HFFc6 (cell line): ENCODE measurements at places on chromosomes 7 and 10. TPM values are rescaled to one million over a fixed set of nuclear protein-coding genes. Genes with fewer than 3 reads are reported as not detected.

Gene MOGAT3
- total RNA-seq: not detected in 3 replicates

Gene CPVL
- total RNA-seq: not detected in 3 replicates

Gene SLC26A5
- total RNA-seq: not detected in 2 replicates

Gene SFTPA2
- not detected in 2 replicates for total RNA-seq

GRCh38 chr10:93475871-93476270 lies 6.3 kb downstream of the MYOF start:
- peaks cover 68% of the 10 kb centered on the region for H3K36me3 ChIP-seq
- H3K27ac ChIP-seq: peak overlapping the region; percentile 95
- peaks cover 89% of the 10 kb centered on the region for H3K4me1 ChIP-seq
- peak overlapping the region; percentile 62 for H3K4me3 ChIP-seq

DNA sequence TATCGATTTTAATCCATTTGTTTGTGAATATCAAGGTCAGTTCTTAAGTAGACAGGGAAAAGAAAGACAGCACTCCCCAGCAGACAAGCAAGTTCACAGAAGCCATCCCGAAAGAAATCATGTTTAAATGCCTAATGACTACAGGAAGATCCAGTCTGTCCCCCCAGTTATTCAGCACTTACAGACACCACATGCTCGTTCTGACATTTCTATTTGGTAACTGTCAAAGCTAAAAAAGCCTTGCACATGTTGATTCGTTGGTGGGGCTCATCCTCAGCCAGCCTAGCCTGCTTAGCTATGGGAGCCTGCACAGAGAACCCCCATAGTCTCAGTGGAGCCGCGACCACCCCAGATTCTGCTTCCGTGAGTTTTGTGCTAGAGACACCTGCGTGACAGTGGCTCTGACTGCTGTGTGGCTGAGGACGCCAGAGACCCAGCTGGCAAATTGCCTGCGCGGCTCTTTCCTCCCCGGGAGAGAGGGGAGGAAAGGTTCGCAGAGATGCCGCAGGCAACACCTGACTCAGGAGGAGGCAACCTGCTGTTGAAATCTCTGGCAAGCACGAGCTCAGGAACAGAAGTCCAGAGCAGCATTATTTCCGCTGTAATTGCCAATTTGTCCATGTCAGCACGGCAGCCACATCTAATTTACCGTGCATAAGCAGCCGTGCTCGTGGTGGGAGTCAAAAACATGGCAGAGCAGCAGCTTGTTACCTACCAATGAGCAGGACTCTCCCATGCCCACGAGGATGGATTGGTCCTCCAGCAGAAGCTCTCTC lies 194.2 kb downstream of the GPAM start:
- no peaks in the 10 kb centered on the region for H3K36me3 ChIP-seq
- H3K4me3 ChIP-seq: no peak overlapping the region
- H3K4me1 ChIP-seq: no peaks in the 10 kb centered on the region
- H3K27ac ChIP-seq: no peak overlapping the region

DNA sequence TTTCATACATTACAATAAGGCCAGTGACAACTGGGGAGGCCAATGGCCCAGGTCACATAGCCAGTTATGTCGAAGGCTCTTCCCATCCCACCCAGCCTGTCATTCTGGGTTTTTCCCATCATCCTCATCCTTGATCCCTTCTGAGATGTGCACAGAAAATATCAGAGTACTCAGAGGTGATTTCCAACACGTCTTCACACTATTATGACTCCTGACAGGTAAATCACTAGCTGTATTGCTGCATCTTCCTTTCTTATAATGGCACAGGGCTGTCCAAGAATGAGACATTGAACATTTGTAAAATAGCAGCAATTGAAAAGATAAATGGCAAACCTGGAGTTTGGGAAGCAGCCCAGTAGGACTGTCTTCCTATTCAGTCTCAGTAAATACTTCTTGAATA lies 159.9 kb downstream of the PLXNA4 start:
- no peak for DNase-seq
- H3K4me1 ChIP-seq: no peaks in the 10 kb centered on the region
- no peak overlapping the region for H3K4me3 ChIP-seq
- H3K27ac ChIP-seq: no peak overlapping the region
- peaks cover 40% of the 10 kb centered on the region for H3K27me3 ChIP-seq

- no peaks in the 10 kb centered on the region; the same call in none of the 2 replicates for H3K27me3 ChIP-seq
- no peaks in the 10 kb centered on the region; the same call in none of the 2 replicates for H3K36me3 ChIP-seq
- peak overlapping the region; percentile 38; the same call in 1 of the 2 replicates for H3K4me3 ChIP-seq
- H3K27ac ChIP-seq: peak overlapping the region; percentile 73
Measured at GRCh38 chr7:137454246-137454724, 110.8 kb upstream of the PTN start.

DNA sequence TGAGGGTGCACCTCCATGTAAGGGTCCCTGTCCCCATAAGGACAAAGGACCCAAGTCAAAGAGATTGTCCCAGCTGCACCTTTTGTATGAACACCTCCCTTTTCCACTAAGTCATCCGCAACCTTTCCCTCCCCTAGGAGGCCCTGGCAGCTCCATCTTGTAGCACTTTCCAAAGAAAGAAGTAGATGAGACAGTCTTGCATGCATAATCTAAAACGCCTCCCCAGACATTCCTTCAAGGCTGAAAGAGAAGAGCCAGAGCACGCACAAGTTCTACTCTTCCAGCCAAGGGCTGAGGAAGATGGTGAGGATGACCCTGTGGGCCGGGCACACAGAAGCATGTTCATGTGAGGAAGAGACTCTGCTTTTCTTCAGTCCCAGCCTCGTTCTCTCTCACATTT lies 194.4 kb downstream of the TNS3 start:
- peaks cover 36% of the 10 kb centered on the region for H3K36me3 ChIP-seq
- no peak overlapping the region for H3K4me3 ChIP-seq
- peaks cover 3% of the 10 kb centered on the region for H3K27me3 ChIP-seq
- no peak overlapping the region for H3K27ac ChIP-seq
- DNase-seq: no peak

GRCh38 chr10:26574783-26575182 lies 122.7 kb upstream of the PDSS1 start:
- H3K27me3 ChIP-seq: no peaks in the 10 kb centered on the region
- H3K4me1 ChIP-seq: no peaks in the 10 kb centered on the region; the same call in 1 of the 2 replicates
- H3K27ac ChIP-seq: no peak overlapping the region
- no peak overlapping the region for H3K4me3 ChIP-seq

- DNase-seq: no peak
- H3K4me1 ChIP-seq: peaks cover 67% of the 10 kb centered on the region
- no peak overlapping the region; the same call in none of the 2 replicates for H3K4me3 ChIP-seq
- no peaks in the 10 kb centered on the region for H3K27me3 ChIP-seq
Measured at GRCh38 chr10:120475844-120476791, 19.1 kb downstream of the PLPP4 start.

DNA sequence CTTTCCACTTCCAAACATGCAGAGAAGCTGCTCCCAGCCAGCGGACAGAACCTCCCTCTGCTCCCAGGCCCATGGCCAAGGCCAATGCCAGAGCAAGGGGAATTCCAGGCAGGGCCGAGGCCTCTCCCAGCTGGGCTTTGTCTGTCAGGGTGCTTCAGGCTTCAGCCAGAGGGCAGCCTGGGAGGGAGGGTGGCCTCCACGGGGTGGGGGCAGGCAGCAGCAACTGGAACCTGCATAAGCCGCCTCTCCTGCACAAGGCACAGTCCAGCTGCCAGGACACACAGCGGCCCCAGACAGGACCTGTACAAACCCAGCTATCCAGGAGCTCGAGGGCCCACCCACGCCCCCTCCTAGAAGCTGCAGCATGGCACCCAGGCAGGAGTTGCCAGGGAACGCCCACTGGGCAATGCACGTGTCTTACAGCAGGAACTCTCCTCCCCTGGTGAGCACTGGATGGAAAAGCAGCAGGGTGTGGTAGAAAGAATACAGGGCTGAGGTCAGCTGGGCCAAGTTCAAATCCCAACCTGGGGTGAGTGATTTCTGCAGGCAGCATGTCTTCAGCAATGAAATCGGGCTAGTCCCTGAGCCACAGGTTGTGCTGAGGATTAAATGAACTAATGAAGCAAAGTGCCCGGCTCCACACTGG lies 7.6 kb downstream of the FAM53B start:
- H3K36me3 ChIP-seq: peaks cover 5% of the 10 kb centered on the region; the same call in 1 of the 2 replicates
- H3K4me1 ChIP-seq: peaks cover 32% of the 10 kb centered on the region
- no peak overlapping the region for H3K27ac ChIP-seq

DNA sequence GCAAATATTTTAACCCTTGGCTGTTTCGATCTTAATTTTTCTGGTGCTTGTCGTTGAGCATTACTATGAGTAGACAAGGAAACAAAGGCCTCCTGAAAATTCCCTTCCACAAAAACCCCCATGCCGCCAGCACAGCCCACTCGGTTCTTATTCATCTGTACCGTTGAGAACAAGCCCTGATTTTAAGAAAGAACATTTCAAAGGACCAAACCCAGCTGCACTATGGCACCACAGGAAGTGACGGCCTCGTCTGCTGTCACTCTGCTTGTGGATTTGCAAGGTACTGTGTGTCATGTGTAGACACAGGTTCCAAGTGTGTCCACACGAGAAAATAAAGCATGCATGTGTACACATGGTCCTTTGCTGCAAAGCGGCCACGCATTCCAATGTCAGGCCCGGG lies 285.2 kb downstream of the DNAJB6 start:
- peaks cover 2% of the 10 kb centered on the region for H3K27me3 ChIP-seq
- H3K36me3 ChIP-seq: peaks cover 5% of the 10 kb centered on the region; the same call in 1 of the 2 replicates
- no peak overlapping the region for H3K27ac ChIP-seq
- no peak for DNase-seq

DNA sequence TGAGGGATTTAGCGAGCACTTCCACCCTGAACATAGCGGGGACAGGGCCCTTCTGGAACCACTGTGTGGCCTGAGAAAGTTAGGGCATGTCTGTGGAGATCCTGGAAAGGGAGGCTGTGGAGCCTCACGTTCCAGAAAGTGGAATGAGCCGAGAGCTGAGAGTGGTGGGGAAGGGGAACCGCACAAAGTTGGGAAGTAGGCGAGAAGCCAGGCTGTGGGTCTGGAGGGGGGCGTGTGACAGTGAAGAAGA lies 10.4 kb upstream of the PAX2 start:
- H3K36me3 ChIP-seq: no peaks in the 10 kb centered on the region
- H3K4me3 ChIP-seq: peak overlapping the region; percentile 48; the same call in 1 of the 2 replicates
- peaks cover 25% of the 10 kb centered on the region for H3K4me1 ChIP-seq
- H3K27me3 ChIP-seq: peaks cover 73% of the 10 kb centered on the region
